ENCODE measurements at places on chromosomes 7 and 10.

GRCh38 chr7:763762-764161 lies 36.7 kb upstream of the PRKAR1B start:
- no peak for DNase-seq

- no peak for DNase-seq
Observed at GRCh38 chr10:68697106-68697505, 23.9 kb upstream of the CCAR1 start.

GRCh38 chr7:30466266-30466665 lies 12.3 kb downstream of the NOD1 start:
- no peak for DNase-seq

DNA sequence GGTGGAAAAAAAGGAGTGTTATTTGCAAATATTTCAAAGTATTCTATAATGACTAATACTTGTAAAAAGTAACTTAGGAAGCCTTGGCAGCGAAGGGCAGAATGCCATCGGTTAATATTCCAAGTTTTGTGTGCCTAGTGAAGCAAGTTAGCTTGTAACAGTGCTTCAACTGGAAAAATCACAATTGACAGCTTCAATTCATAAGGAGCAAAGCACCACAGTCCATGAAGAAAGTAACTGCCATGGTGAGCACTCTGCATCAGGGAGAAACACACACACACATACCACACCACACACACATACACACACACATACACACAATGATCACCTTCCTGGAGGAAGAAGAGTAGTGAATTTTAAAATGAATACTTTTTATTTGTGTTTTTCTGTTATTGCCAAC lies 298.3 kb downstream of the CNTNAP2 start:
- no peak for DNase-seq

DNA sequence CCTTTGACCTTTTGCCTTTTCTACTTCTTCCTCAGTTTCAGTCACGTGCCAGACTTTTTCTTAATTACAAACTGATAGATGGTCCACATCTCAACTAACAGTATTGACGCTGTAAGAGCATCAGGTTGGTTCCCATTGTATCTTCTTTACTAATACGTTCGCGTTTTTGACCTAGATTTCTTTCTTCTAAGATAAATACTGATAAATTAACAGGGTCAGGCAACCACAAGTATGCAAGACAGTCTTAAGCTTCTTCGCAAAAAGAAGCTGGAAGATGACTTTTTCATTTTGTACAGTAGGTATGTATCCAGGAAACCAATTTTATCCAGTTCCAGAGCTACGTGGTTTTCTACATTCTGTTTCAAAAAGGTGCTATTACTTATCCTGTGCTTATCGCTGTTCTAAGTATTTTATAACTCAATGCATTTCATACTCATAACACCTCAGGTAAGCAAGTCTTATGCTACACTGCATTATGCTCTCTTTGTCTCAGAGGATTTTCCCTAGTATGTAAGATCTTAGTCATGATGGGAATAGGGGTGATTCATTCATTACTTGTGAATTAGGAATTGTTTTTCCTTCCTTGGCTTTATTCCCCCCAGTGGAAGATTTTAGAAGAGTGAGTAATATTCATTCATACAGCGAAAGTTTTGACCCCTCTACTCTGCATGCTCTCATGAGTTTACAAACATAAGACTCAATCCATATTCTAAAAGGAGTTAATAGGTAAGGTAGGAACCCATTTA lies 955 bp downstream of the DUS4L start:
- DNase-seq: no peak

- no peak for DNase-seq
Observed at GRCh38 chr7:152711444-152711944, 35.6 kb upstream of the XRCC2 start.

DNA sequence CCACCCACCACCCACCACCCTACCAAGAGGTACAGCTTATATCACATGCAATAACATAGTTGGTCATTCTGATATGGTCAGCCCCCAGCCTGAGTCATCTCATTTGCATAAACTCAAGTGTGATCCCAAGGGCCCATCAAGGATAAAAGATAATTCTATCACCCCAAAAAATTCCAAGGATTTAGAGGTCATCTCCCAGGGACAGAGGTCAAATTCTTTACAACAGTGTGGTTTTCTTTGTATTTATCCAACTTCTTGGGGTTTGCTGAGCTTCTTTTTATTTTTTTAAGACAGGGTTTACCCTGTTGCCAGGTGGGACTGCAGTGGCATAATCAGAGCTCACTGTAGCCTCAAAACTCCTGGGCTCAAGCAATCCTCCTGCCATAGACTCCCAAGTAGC lies 9.4 kb upstream of the GTPBP10 start:
- no peak for DNase-seq

GRCh38 chr7:132705146-132705545 lies 128.9 kb upstream of the PLXNA4 start:
- no peak for DNase-seq

DNA sequence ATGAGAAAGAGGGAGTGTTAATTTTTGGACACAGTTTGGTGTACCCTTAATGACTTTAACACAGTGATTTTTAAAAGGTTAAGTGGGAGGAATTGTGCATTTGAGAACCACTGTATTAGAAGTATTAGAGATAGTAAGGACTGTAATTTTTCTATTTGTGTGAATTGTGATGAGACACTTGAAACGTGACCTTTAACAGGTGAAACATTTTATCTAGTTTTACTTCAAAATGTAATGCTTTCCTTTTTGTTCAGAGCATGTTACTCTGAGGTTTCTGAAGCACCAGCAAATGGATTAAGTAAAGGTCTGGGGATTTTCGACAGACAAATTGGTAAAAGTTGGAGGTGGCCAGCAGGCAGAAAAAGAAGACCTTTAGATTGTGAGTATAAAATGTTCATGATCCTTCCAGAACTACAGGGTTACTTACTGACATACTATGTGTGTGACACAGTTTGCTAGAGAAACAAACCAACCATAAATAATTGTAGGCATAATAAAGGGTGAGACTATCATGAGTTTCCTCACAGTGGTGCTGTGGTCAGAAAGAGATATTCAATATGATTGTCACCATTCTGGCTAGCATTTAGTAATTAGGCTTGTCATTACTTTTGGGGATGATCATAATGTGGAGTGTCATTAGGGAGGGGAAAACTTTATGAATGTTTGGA lies 26.1 kb downstream of the LCOR start:
- DNase-seq: no peak

DNA sequence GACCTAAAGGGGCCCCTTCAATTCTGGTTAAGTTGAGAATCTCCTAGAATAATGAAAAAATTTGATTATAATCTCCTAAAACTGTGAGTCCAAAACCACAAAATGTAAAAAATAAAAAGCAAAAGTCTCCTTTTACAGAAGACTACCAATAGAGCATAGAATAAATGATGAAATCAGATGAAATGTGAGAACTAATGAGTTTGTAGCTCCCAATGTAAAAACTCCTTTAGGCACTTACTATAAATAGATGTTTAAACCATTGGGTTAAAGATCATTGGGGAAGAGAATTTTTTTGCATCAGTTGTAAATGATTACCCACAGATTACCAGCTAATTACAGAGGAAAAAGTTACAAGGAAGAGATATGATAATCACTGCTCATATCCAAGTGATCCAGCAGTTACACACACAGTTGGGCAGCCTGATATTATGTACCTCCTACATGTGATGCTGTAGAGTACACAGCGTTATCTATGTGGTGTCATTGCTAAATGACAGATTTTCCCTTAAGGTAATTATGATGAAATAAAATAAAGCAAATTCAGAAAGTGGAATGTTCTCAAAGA lies 282.7 kb upstream of the SEMA3D start:
- DNase-seq: peak; percentile 47

DNA sequence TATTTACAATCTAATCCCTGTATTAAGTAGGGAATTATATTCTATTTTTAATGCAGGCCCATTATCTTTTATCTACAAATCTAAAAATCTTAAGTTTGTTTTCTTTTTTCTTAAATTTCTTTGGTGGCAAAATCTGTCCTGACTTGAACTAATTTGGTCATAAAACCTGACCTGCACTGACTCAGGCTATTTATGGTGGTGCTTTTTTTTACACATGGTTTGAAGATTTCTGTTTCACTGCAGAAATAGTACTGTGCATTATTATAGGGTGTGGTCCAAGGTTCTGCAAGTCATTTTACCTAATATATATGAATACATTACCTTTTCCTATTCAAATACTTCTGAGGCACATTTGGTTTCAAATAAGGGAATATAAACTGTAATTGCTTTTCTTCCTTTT lies 137.0 kb downstream of the CD36 start:
- no peak for DNase-seq

- no peak for DNase-seq
Observed at GRCh38 chr10:131856441-131857094, 44.2 kb upstream of the PPP2R2D start.

DNA sequence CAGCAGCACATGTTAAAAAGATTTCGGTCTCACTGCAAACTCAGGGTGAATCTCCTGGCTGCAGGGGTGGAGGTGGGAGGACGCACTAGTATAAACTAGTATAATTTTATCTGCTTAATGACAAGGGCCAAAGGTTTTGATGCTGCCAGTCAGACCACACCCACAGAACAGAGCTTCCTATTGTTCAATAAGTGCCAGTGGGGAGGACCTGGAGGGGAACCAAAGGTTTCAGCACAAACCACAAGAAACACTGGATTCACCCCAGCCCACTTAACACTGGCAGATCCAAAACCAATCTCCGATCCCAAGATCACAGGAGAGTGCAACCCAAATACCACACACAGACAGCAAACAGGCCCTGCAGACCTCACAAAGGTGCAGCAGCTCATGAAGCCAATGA lies 6.6 kb downstream of the VOPP1 start:
- no peak for DNase-seq

GRCh38 chr7:123772652-123773051 lies 23.8 kb upstream of the WASL start:
- DNase-seq: no peak

DNA sequence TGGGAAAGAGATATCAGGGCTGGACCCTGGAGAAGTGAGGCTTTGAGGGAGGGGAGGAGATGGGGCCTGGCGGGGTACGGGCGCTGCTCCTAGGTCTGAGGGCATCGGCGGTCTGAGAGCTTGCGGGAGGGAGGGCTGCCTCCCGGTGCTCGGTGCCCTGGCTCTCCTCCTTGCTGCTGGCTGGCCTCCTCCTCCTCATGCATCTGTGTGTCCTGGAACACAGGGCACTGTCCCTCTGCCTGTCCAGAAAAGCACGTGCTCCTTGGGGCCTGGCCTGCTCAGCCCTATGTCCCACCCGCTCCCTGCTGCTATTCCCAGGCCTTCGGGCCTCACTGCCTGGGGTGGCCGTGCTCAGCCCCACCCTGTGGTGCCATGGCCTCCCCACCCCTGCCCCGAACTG lies 166.9 kb downstream of the RNF216 start:
- no peak for DNase-seq

DNA sequence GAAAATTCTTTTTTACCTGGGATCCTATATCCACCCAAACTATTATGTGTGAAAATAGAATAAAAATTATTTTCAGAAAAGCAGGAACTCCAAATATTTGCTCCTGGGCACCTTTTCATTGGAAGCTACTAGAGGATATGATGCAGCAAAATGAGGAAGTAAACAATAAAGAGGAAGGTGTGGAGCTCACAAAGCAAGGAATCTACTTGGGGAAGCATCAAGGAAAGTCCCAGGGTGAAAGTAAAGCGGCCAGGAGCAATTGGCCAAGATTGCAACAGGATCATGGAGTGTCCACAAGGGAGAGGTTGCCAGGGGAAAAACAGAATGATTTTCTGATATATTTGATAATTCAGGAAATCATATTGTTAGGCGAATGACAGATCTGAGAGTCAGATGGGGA lies 80.8 kb downstream of the CARD11 start:
- no peak for DNase-seq

- peak; percentile 72 for DNase-seq
Observed at GRCh38 chr10:29189256-29189655, 99.6 kb upstream of the LYZL1 start.

GRCh38 chr7:1322240-1323110 lies 89.8 kb downstream of the UNCX start:
- DNase-seq: no peak

- DNase-seq: no peak
Observed at GRCh38 chr10:5046410-5046809, 42.8 kb upstream of the AKR1C2 start.

DNA sequence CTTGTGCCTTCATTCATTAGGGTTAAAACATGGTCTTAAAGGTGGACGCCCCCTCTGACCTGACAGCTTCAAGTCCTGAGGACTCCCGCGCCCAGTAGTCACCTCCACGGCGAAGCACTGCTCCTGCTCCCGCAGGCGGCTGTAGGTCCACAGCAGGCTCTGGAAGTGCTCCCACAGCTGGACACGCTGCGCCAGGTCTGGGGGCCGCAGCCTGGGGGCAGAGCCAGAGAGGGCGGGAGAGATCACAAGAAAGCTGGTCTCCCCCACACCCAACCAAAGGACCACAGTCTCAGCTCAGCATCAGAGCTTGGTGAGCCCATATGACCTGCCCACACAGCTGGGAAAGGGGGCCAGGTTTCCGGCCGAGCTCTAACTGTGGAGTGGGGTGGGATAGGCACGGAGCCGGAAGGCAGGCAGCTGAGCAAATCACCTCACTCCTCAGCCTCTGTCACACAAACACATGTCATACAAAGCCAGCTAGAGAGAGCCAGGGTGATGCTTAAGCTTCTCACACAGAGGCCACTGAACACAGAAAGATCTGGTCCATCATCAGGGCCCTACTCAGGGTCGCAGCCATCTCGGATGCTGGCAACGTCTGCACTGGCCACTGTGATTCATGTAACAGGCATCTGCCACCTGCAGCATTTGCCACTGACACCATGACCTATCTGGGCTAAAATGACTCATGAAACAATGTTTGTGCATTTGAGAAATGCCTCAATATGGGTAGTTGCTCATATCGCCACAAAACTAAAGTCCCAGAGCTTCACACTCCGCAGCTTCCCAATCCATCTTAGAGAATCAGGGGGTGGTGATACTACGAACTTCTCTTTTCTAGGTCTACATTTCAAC lies 12.6 kb downstream of the HPS1 start:
- DNase-seq: no peak

DNA sequence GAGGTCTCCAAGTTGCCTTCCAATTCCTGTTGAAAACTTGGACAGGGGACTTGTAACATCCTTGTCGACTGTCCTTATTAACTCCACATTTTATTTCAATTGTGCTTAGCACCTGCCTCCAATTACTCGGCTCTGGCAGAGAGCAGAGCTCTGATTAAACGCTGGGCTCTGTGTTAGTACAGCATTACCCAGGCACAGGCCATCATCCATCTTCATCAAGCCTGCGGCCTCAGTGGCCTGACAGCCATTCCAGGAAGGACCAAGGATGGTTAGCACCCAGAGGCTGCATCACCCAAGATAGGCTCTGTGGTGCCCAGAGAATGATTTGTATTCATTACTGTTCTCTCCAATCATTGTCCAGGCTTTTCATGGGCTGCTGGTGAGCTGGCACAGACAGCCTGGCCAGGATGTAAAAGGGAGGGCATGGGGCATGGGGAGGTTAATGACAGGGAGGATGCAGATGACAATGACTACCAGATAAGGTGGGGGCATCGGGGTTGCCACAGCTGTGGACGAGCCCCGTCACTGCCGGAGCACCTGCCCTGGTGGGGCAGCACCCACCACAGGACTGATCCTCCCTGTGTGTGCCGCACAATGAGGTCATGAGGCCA lies 123.3 kb downstream of the PTPN20 start:
- no peak for DNase-seq
